ENCODE measurements at places on chromosomes 2 and 18. TPM values are rescaled to one million over a fixed set of nuclear protein-coding genes. Genes with fewer than 3 reads are reported as not detected.

GRCh38 chr2:86301009-86301408 lies 36.4 kb downstream of the REEP1 start:
- H3K36me3 ChIP-seq = no peaks in the 10 kb centered on the region
- H3K4me3 ChIP-seq = no peak overlapping the region
- H3K4me1 ChIP-seq = no peaks in the 10 kb centered on the region
- DNase-seq = peak; percentile 20
- H3K27ac ChIP-seq = no peak overlapping the region

- H3K27me3 ChIP-seq = no peaks in the 10 kb centered on the region
- no peak overlapping the region for H3K4me3 ChIP-seq
- peaks cover 19% of the 10 kb centered on the region for H3K4me1 ChIP-seq
- no peak for DNase-seq
- no peaks in the 10 kb centered on the region for H3K36me3 ChIP-seq
These were observed 109.9 kb downstream of the GAREM1 start for GRCh38 chr18:32360682-32361345.

- H3K4me1 ChIP-seq = no peaks in the 10 kb centered on the region
- no peak for DNase-seq
- H3K27me3 ChIP-seq = peaks cover 75% of the 10 kb centered on the region
These were observed 17.4 kb upstream of the SCG2 start for GRCh38 chr2:223619486-223620129.

- H3K36me3 ChIP-seq = no peaks in the 10 kb centered on the region
- H3K4me1 ChIP-seq = no peaks in the 10 kb centered on the region
- H3K27ac ChIP-seq = no peak overlapping the region
- H3K4me3 ChIP-seq = no peak overlapping the region
- no peak for DNase-seq
These were observed 52.8 kb upstream of the RAB12 start for GRCh38 chr18:8556424-8556823.

DNA sequence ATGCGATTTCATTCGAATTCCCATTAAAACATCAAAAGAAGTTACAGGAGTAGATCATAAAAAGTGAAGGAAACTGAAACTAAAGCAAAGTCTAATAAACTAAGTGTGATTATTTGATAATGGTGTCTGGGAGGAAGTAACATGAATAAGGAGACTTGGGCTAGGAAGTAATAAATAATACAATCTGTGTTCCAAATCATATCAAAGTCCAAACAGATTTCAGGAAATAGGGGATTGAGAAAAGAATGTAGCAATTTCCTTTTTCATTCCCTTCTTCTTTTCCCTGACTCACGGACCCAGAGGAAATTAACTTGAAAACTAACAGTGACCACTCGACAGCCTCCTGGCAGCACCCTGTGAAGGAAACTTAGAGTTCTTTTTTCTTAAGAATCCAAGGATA lies 758.4 kb upstream of the GCFC2 start:
- H3K27me3 ChIP-seq = no peaks in the 10 kb centered on the region
- no peaks in the 10 kb centered on the region for H3K36me3 ChIP-seq
- H3K27ac ChIP-seq = no peak overlapping the region
- H3K4me3 ChIP-seq = no peak overlapping the region
- H3K4me1 ChIP-seq = no peaks in the 10 kb centered on the region

DNA sequence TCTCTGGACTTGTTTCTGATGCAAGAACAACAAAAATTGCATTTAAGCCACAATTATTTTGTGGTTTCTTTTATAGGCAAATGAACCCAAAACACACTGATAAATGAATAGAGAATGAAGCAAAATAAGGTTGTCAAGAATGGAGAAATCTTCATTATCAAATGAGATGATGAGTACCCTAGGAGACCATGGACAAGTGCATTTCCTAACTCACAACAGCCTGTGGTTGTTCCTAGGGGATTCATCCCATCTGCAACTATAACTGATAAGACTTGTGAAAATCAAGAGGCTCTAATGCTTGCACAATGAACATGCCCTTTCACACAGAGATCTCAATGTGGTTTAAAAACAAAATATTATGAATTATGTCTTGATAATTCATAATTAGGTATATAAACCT lies 159.9 kb downstream of the PDE1A start:
- H3K4me1 ChIP-seq = no peaks in the 10 kb centered on the region
- H3K36me3 ChIP-seq = no peaks in the 10 kb centered on the region
- H3K27ac ChIP-seq = no peak overlapping the region
- no peak overlapping the region for H3K4me3 ChIP-seq

DNA sequence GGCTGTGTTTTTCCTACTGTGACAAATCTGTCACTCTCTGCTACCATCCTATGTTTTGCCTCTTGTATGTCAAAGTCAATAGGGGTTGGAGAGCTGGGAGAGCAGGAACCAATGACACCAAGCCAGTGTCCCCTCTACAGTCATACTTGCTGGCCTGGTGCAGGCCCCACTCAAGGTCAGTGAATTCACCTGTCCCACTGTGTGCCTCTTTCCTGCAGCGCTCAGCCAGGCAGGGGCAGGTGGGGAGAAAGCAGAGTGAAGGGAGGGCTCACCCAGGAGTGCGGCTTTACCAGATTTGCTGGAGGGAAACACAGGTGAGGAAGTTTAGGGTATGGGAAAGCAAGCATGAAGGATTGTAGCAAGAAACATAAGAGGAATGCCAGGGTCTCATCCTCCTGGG lies 114.5 kb downstream of the GYPC start:
- no peak overlapping the region for H3K27ac ChIP-seq
- H3K4me1 ChIP-seq = no peaks in the 10 kb centered on the region
- H3K27me3 ChIP-seq = peaks cover 7% of the 10 kb centered on the region
- no peak overlapping the region for H3K4me3 ChIP-seq
- H3K36me3 ChIP-seq = no peaks in the 10 kb centered on the region

DNA sequence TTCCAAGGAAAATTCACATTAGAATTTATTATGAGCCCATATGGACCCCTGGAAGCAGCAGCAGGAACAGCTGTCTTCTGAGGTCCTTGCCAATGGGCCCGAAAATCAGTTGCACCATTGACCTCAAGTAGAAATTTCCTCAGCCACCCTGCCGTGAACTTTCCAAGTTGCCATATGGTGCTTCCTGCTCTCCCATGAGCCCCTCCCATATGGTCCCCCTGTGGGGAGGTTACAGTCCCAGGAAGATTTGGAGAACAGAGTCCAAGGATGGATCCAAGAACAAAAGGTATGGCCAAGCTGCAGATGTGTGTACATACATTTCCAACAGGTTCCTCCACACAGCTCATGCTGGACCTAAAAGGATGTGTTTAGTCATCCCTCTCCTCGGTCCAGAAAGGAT lies 34.6 kb downstream of the DIPK1C start:
- H3K27me3 ChIP-seq = no peaks in the 10 kb centered on the region
- H3K4me3 ChIP-seq = no peak overlapping the region
- no peaks in the 10 kb centered on the region for H3K36me3 ChIP-seq
- no peak for DNase-seq

Gene GREB1L
- 5.2 TPM for total RNA-seq

Gene CCDC85A
- total RNA-seq = 8.1 TPM
